HS-27A (cell line): ENCODE measurements at places on chromosomes 3 and 15.

DNA sequence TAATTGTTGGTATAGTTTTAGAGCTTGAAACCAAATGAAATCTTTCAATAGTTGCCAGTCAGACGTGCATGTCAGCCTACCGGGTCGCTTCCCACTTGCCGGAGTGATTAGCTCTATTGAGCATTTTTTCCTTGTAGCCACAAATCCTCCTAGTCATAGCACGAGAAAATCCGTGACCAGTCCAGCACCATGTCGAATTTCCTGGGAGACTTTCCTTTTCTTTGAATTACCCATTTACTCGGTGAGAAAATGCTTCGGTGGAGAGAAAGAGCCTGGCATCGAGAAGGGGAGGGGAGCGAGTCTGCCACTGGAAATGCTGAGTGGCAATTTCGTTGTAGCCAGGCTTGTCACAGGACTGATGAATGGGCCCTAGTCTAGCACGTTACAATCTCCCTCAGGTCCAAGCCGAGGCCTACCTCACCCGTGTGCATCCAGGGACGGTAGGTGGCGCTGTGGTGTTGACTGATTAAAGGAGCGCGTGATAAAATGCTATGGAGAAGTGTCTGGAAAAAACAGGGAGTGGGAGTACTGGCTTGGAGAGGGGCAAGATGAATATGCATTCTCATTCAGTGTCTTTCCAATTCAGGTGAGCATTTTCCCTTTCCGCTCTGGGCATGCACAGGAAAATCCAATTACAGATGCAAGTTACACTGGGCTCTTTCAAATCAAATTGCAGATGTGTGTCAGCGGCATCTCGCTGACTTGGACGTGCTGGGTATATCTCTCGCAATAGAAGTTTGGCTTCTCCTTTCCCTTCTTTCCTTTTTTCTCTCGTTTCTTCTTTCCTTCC lies 238.8 kb downstream of the EDEM1 start:
- peak; percentile 5 for DNase-seq

DNA sequence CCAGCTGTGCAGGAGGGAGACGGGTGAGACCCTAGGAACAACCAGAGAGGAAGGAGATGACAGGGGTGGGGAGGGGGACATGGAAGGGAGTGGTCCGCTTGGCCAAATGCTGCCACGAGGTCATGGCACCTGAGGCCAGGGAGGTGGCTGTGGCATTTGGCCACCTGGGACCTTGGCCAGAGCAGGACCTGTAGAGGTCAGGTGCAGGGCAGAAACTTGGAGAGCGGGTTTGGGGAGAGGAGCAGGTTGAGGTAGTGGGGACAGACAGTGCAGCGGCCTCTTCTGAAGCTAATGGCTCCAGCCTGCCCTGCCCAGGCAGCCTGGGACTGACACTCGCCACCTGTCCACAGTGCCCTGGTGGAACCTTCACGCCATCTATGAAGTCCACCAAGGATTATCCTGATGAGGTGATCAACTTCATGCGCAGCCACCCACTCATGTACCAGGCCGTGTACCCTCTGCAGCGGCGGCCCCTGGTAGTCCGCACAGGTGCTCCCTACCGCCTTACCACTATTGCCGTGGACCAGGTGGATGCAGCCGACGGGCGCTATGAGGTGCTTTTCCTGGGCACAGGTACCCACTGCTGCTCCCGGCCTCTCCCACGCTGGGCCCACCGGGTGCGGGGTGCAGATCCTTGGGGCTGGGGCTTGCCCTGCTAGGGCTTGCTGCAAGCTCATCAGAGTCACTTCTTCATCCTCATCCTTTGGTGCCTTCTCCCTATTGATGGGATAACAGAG lies 7.0 kb upstream of the GNAT1 start:
- DNase-seq = no peak

- no peak for DNase-seq
Observed at GRCh38 chr15:52421029-52421428, 107.7 kb downstream of the MYO5A start.

GRCh38 chr15:33155691-33156420 lies 38.7 kb downstream of the FMN1 start:
- DNase-seq = no peak

DNA sequence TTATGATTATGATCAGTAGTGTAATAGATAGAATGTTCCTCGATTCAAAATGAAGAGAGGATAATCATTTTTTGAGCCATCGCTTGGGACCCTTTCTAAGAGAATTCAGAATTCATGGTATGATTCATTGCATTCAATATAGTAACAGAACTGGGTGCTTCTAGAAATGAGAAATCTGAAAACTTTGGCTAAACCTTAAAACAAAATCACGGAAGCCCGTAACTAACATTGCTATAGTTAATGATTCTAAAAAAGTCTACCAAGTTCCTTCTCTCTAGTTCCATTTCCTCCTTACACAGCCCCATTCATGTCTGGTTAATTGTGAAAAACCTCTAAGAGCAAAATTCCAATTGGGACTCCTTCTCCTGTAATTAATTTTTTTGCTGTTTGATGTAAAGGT lies 217.1 kb downstream of the GBE1 start:
- no peak for DNase-seq

- no peak for DNase-seq
Observed at GRCh38 chr3:57127891-57128518, 37.1 kb downstream of the IL17RD start.

GRCh38 chr3:169526246-169526645 lies 137.3 kb downstream of the MECOM start:
- DNase-seq = peak; percentile 43

DNA sequence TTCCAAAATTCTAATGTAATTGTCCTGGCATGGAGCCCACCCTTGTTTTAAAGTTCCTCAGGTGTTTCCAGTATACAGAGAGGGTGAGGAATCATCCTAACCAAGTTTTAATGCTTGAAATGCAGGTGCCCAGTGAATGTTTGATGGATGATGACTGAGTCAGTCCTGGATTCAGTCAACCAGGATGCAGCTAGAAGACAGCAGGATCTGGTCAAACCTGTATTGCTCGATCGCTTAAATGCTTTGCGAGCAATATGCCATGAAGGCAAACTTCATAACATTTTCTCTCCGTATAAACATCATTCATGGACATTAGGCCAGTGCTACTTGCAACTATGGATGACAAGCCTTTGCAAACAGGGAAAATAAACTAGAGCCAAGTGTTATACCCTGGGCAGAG lies 591.2 kb downstream of the RSL24D1 start:
- DNase-seq = no peak

DNA sequence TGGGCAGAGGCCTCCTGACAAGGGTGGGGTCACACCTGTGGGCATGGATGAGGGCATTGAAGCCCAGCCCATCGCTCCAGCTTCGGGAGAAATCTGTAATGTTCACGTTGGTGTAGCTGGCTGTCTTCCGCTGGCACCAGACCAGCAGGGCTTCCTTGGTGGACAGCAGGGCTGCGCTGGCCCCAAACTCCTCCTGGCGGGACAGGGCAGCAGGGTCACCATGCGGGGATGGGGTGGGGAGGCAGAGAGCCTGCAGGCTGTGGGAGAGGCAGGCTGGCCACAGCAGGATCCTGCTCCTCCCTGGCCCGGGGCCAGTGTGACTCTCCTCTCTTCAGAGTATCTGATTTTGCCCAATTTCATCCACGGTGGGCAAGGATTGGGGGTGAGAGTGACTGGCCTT lies 6.0 kb downstream of the SPTBN5 start:
- no peak for DNase-seq

- DNase-seq = no peak
Observed at GRCh38 chr3:85875589-85875988, 916.8 kb downstream of the CADM2 start.

GRCh38 chr15:75725719-75726607 lies 13.3 kb upstream of the CSPG4 start:
- DNase-seq = no peak

- no peak for DNase-seq
Observed at GRCh38 chr3:169813278-169813677, 574 bp upstream of the LRRC34 start.

GRCh38 chr15:76932135-76932966 lies 802 bp downstream of the RCN2 start:
- DNase-seq = no peak

- no peak for DNase-seq
Observed at GRCh38 chr3:16897254-16897926, 12.6 kb downstream of the PLCL2 start.

GRCh38 chr3:129560911-129561594 lies 18.1 kb downstream of the H1-8 start:
- peak; percentile 12 for DNase-seq

- no peak for DNase-seq
Observed at GRCh38 chr15:38463893-38464292, 10.0 kb downstream of the FAM98B start.

DNA sequence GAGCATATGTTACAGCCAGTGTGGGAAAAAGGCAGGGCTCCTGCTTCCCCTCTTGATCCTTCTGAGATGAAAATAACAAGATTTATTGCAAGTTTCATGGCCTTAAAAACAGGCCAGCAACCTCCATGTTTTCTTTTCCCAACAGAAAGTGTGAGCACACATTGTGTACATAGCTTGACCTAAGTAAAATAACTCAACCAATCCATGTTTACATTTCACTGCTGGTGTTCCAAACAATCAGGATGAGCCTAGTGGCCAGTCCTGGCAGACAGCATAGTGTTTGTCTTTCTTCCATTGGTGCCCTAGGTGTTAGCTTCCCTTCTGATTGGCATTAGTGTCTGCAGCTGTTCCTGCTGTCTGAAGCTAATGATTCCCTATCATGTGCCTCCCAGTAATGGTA lies 847.7 kb downstream of the EPHA3 start:
- DNase-seq = no peak

GRCh38 chr3:81419228-81419627 lies 342.2 kb downstream of the GBE1 start:
- DNase-seq = no peak

DNA sequence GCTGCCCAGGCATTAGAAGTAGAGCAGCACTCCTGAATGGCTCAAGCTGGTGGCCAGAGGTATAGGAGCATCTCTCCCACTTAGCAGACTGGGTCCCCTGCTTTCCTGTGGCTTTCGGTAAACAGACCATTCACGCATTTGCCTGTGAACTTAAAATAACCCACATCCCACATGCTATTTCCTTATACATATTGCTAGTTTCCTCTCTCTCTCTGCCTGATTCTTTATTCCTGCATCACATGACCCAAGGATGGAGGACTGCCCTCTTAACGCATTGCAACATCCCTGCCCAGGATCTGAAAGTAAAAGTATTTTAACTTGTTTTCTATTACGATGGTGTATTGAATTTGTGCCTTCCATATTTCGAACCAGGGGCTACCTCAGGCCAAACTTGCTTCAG lies 43.4 kb upstream of the NLGN1 start:
- DNase-seq = no peak

GRCh38 chr3:8210882-8211341 lies 290.7 kb upstream of the LMCD1 start:
- peak; percentile 61 for DNase-seq

GRCh38 chr3:45066109-45066801 lies 40.2 kb downstream of the CLEC3B start:
- DNase-seq = no peak

GRCh38 chr3:72384602-72385001 lies 463.6 kb downstream of the SHQ1 start:
- no peak for DNase-seq

DNA sequence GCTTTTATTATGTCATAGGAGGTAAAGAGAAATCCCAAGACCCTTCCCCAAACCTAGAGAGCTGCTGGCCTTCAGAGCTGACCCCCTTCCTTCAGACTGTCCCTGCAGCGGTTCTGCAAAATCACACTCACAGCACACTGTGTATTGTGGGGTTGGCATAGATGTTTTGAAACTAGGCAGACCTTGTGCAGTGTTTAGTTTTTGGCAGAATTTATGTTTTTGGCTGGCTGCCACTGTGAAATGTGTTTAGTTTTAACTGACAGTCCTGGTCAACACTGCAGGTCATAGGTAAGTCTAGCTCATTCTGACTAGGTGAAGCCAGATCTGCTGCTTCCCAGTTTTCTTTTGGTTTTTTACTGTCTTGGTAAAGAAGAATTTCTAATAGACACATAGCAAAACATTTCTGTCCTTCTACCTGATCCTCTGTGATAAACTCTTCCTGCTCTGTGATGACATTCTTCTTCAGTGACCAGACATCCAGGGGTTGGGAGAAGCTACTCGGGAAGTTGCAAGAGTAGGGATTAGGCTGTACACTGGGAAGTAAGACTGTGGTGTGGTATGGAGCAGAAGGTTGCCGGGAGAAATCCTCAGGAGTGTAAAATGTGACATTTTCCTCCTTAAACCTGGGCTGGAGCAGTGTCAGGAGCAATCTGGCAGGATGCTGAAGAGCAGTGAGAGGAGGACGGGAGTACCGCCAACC lies 209.6 kb upstream of the MCTP2 start:
- no peak for DNase-seq

- no peak for DNase-seq
Observed at GRCh38 chr3:138361561-138361971, 13.2 kb downstream of the MRAS start.

DNA sequence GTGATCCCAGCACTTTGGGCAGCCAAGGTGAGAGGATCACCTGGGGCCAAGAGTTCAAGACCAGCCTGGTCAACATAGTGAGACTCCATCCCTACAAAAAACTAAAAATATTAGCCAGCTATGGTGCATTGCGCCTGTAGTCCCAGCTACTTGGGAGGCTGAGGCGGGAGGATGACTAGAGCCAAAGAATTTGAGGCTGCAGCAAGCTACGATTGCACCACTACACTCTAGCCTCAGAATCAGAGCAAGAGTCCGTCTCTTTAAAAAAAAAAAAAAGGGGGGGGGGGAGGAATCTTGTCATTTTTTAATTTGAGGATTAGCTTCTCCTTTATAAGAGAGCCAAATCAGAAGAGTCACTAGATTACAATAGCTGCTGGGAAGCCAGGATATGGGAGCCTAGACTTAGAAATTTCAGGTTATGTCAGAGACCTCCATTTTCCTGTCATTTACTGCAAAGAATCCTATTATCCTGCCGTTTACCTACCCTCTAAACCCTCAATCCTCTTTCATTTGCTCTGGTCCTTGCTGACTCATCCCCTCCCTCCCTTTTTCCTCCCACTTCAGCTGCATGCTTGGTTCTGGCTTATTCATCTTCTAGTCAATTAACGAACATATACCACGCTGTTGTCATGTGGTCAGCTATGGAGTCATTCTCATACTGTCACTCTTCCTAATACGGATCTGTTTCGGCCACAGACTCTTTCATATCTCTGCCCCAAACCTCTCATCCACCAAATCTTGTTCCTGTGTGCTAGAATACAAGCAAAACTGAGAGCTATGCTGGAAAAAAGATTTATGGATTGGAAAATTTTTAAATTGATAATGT lies 83.8 kb upstream of the PPIB start:
- peak; percentile 78 for DNase-seq

DNA sequence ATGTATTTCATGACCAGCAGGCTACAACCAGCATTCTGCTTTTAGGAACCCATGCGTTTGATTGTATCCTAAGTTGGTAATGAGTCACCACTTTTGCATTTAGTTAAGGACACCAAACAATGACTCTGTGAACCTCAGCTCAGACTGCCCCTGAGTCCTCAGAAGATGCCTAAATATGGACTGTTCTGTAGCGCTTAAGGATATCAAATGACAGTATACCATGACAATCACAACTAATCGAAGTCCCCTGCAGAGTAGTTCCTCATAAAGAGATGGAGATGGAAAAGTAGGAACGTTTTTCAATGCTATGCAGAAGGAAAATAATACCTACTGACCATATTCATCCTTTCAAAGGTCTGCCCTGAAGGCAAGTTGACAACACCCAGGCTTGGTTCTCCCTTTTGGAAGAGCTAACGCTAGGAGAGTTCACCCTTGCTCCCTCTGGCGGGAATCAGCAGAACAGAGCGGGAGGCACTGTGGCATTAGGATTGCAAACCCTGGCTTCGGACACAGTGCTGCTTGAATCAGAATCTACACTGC lies 508.6 kb downstream of the FHIT start:
- DNase-seq = peak; percentile 30

- no peak for DNase-seq
Observed at GRCh38 chr3:65142456-65142855, 454.7 kb upstream of the ADAMTS9 start.
